ENCODE measurements at places on chromosomes 12 and 14.

DNA sequence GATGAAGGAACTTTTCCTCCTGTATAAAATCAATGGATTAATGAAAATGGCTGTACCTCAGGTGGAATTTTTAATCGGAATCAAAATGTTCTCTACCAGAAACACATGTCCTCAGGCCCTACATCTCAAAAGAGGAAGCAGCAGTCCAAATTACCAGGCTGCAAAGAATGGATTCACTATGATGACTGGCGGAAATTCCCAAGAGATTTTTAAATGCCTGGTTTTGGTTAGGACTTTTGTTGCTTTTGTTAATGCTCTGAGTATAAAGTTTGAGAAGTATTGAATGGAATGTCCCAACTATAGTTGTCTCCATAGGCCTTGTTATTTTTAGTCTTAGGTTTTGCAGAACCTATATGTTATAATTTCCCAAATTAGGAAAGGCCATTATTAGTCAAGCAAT is 11.2 kb upstream of the IFNG start:
- DNase-seq = no peak

GRCh38 chr12:54029529-54030441 is 1.5 kb downstream of the HOXC6 start:
- DNase-seq = no peak

DNA sequence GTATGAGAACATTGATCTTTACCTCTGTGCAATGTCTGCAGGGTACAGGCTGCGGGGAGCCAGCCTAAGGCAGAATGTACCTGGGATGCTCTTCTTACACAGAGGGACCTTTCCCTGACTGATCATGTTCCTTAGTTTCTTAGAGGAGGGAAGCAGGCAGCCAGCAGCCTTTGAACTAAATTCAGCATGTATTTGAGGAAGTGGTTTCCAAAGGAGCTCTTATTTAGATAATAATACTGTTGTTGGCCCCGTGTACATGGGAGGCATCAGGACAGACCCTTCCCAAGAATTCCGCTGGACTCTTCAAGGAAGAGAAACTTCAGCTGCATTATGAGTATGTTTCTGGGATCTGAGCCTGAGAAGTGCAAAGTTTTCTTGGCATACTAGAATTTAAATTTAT is 98.8 kb downstream of the CCDC92 start:
- no peak for DNase-seq

GRCh38 chr12:116863275-116863767 is 17.9 kb downstream of the HRK start:
- no peak for DNase-seq

GRCh38 chr14:72549854-72550253 is 344.0 kb downstream of the DPF3 start:
- no peak for DNase-seq

DNA sequence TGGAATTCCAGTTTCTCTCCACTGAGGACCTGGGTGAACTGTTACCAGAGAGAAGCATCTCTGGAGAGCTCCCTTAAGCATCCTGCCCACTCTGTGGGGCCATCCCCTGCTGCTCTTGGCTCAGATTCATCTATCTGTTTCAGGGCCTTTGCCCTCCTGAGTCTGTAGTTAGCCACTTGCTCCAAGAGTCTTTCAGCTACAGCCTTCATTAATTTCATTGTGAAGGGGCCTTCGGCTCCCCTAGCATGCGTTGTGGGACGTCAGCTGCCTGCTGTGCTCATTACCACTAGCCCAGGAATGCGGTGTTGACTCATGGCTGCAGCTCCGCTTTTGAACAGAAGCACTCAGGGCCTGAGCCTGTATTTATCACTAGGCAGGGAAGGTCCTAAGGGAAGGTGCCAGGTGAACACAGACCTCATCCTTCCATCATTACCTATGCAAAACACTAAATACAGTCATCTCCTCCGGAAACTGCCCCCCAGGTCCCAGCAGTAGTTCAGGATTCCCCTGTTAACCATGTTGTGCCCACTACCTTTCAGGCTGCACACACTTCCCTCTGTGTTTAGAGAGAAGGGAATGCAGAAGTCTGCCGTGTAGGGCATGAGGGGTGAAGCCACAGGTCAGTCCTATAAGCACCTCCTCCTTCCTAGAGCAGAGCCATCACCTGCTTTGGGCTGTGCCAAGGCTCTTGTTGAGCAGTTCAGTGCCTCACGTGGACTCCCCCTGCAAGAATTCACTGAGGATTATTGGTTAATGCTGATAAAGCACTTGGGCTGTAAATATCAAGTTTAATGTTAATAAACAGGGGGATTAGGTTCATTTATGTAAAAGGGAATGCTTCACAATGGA is 191.4 kb downstream of the CACNA1C start:
- no peak for DNase-seq

Measured in glomerular endothelial cell (primary cell).